ENCODE measurements at places on chromosomes 13 and 19. TPM values are rescaled to one million over a fixed set of nuclear protein-coding genes. Genes with fewer than 3 reads are reported as not detected.

GRCh38 chr19:7505288-7505681 lies 10.6 kb upstream of the ZNF358 start:
- no peak for DNase-seq
- H3K4me3 ChIP-seq = peak overlapping the region; percentile 27
- peaks cover 5% of the 10 kb centered on the region for H3K4me1 ChIP-seq
- H3K27ac ChIP-seq = no peak overlapping the region
- no peaks in the 10 kb centered on the region for H3K36me3 ChIP-seq
- H3K27me3 ChIP-seq = peaks cover 4% of the 10 kb centered on the region

GRCh38 chr19:3162418-3163229 lies 15.9 kb upstream of the S1PR4 start:
- DNase-seq = peak; percentile 64
- no peaks in the 10 kb centered on the region for H3K27me3 ChIP-seq
- no peak overlapping the region for H3K27ac ChIP-seq
- H3K4me1 ChIP-seq = no peaks in the 10 kb centered on the region
- no peaks in the 10 kb centered on the region for H3K36me3 ChIP-seq

DNA sequence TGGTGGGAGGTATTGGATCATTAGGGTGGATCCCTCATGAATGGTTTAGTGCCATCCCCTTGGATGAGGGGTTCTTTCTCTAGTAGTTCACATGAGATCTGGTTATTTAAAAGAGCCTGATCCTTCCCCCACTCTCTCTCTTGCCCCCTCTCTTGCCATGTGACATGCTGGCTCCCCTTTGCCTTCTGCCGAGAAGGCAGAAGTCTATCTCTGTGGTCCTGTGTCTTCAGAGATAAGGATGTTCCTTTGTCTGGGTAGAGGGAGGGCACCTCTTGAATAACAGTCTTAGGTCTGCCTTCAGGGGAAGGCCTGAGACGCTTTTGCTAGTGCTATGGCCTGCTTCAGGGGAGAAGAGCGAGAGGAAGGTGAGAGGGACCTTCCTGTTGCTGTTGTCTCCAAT lies 2.0 kb upstream of the ZDHHC20 start:
- no peaks in the 10 kb centered on the region for H3K4me1 ChIP-seq
- H3K27ac ChIP-seq = no peak overlapping the region
- no peak overlapping the region for H3K4me3 ChIP-seq
- H3K36me3 ChIP-seq = no peaks in the 10 kb centered on the region
- no peak for DNase-seq

Gene TUBA3C
- total RNA-seq = not detected

- H3K4me1 ChIP-seq = peaks cover 2% of the 10 kb centered on the region
- H3K36me3 ChIP-seq = no peaks in the 10 kb centered on the region
- no peak overlapping the region for H3K4me3 ChIP-seq
Measured at GRCh38 chr19:45947926-45948325, 25.7 kb downstream of the NOVA2 start.

Gene ZNF835
- total RNA-seq = 4.6 TPM

Gene ADGRE3
- not detected for total RNA-seq

DNA sequence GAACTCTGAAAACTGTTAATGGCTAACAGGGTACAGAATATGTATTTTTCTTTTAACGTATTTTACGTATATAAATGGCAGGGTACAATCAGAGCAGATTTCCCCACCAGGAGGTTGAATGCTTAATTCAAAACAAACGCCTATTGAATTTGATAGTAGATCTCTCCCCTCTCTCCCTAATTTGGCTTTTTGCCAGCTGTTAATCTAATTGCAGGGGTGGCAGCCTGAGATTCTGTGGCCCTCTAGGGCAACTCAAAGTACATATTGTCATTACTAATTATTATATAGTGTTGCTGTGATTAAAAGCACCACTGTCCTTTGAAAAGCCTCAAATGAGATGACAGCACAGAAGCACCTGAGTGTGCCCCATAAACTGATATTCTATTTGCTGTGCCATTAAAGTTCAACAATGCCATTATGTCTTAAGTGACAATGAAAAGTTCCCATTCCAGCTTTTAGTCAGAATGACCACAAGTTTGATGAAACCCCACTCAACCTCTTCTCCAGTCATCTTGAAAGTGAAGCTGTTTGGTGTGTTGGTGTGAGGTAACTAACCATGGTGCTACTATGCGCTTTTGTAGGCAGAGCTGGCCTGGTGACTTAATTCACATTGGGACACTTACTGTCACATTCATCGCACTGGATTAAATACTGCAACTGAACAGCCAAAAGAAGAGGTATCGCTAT lies 351.4 kb downstream of the KCNRG start:
- H3K4me3 ChIP-seq = no peak overlapping the region
- DNase-seq = no peak
- no peaks in the 10 kb centered on the region for H3K4me1 ChIP-seq
- H3K36me3 ChIP-seq = no peaks in the 10 kb centered on the region

DNA sequence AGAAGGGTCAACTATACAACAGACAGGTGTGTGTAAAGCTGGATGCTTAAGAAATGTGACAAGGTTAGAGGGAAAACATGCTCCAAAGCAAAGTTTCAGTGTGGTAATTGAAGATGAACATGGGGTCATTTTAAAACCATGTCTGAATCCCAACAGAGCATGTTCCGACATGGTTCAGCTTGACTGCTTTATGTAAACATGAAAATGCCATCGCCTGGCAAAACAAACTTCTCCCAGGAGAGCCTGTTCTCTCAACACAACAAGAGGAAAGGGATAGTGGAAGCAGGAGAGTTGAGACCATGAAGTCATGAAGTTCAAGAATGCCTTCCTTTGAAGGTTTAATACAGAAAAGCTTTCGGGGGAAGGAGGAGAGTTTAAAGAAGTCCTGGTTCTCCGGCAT lies 85.8 kb downstream of the EPSTI1 start:
- no peaks in the 10 kb centered on the region for H3K4me1 ChIP-seq
- DNase-seq = no peak
- no peak overlapping the region for H3K27ac ChIP-seq
- no peaks in the 10 kb centered on the region for H3K36me3 ChIP-seq

DNA sequence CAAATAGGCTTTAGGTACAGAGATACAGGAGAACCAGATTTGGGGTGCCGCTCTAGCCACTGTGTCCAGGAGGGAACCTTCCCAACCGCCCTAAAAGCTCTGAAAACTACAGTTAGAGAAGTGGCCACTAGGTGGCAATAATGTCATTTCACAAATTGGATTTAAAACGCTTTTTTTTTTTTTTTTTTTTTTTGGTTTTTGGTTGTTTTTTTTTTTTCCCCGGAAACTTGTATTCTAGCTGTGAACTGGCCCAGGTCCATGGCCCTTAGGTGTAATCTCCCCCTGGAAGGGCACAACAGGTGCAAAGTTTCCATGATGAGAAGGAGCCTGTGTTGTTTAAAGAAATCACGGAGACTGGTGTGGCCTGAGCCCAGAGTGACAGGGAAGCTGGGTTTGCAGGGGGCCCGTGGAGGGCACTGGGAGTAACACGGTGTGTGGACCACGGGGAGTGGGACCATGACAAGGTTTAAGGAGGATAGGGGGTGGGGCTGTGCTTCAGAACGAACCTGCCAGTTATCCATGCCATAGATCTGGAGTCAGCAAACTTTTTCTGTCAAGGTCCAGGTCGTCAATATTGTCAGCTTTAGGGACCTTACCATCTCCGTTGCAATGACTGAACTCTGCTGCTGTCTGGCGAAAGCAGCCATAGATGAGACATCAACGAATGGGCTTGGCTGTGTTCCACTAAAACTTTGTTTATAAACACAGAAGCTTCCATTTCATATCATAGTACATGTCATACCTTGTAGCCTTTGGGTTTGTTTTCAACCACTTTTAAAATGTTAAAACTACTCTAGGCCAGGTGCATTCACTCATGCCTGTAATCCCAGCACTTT lies 10.1 kb downstream of the OR1I1 start:
- H3K36me3 ChIP-seq = no peaks in the 10 kb centered on the region
- H3K27ac ChIP-seq = no peak overlapping the region
- DNase-seq = peak; percentile 81
- no peaks in the 10 kb centered on the region for H3K4me1 ChIP-seq
- peaks cover 9% of the 10 kb centered on the region for H3K27me3 ChIP-seq
- no peak overlapping the region for H3K4me3 ChIP-seq

Gene CEACAM8
- total RNA-seq = not detected

DNA sequence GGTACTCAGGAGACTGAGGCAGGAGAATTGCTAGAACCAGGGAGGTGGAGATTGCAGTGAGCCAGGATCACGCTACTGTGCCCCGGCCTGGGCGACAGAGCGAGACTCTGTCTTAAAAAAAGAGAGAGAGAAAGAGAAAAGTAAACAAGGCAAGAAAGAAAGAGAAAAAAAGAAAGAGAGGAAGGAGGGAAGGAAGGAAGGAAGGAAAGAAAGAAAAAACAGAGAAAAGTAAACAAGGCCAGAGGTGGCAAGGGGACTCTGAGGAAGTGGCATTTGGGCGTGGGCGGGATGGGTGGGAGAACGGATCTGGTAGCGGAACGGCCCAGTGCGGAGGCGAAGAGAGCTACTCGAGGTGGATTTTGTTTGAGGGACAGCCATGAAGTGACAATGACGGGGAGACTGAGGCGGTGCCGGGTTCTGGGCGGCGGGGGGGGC lies 7.5 kb upstream of the ARRDC2 start:
- no peaks in the 10 kb centered on the region for H3K27me3 ChIP-seq
- H3K4me3 ChIP-seq = peak overlapping the region; percentile 72
- H3K36me3 ChIP-seq = peaks cover 6% of the 10 kb centered on the region
- H3K27ac ChIP-seq = peak overlapping the region; percentile 91
- DNase-seq = no peak

Gene CGB1
- not detected for total RNA-seq

DNA sequence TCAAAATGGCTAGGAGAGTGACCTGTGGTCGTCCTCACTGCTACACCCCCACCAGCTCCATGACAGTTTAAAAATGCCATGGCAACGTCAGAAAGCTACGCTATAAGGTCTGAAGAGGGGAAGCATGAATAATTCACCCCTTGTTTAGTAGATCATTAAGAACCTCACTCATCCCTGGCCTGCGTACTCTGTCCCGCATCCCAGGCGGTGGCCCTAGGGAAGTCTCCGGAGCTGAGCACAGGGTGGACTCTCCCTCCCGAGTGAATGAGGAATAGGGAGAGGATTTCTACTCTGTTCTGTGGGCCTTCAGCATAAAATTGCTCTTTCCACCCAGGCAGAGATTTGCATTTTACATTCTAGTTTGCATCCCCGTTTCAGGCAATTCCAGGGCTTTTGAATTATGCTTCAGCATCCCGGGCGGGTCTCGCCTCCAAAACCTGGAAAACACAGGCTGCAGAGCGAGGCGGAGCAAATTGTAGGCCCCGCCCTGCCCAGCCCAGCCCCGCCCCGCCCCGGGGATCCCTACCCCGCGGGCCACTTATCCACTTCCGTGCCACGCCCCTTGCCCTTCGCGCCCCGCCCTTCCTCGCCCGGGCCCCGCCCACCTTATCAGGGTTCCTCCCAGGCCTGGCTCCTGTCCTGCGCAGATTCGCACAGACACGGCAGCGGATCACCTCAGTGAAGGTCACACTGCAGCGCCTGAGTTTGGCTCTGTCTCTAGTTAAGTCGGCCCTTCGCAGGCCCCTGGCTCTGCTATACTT lies 7.5 kb upstream of the ZNF525 start:
- peaks cover 3% of the 10 kb centered on the region for H3K36me3 ChIP-seq
- H3K27me3 ChIP-seq = no peaks in the 10 kb centered on the region
- no peak for DNase-seq
- no peaks in the 10 kb centered on the region for H3K4me1 ChIP-seq
- no peak overlapping the region for H3K27ac ChIP-seq

DNA sequence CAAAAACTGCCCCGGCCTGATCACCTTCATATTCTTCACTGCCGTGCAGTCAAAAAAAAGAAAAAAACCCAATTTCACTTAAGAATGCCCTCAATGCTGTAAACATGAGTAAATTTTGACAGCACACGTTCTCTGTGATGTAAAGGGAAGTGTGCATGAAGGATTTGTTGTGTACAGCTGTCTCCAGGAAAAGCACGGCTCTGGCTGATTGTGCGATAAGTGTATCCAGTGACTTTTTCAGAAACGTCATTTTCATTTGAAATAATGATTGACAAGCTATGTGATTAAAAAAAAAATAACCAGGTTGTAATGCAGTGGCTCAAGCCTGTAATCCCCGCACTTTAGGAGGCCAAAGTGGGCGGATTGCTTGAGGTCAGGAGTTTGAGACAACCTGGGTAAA lies 39.6 kb downstream of the ANKRD10 start:
- no peaks in the 10 kb centered on the region for H3K4me1 ChIP-seq
- no peaks in the 10 kb centered on the region for H3K36me3 ChIP-seq
- DNase-seq = no peak
- no peak overlapping the region for H3K4me3 ChIP-seq

GRCh38 chr19:57905258-57905657 lies 11.1 kb downstream of the ZNF417 start:
- no peak overlapping the region for H3K4me3 ChIP-seq
- peaks cover 7% of the 10 kb centered on the region for H3K36me3 ChIP-seq

- peaks cover 3% of the 10 kb centered on the region for H3K4me1 ChIP-seq
- no peak for DNase-seq
- no peaks in the 10 kb centered on the region for H3K27me3 ChIP-seq
- no peak overlapping the region for H3K4me3 ChIP-seq
- no peaks in the 10 kb centered on the region for H3K36me3 ChIP-seq
Measured at GRCh38 chr13:49370371-49370770, 73.5 kb downstream of the CAB39L start.

Gene TEKTIP1
- total RNA-seq = 4.2 TPM

DNA sequence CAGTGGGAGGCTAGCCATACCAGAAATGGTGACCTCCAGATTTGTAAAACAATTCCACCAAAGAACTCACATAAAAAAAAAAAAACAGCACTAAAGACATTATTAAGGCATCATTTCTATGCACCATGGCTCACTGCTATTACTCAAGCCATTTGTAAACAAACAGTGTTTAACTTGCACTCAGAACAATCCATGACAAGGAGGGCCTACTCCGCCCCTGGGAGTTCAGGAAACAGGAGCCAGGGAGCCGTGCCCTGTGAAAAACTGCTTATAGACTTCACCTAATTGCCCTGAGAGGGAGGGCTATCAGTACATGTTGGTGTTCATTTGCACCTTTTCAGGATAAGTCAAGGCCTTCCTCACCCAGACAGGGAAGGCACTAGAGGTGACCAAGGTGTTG lies 103.2 kb downstream of the ZNF429 start:
- no peaks in the 10 kb centered on the region for H3K4me1 ChIP-seq
- DNase-seq = no peak
- H3K4me3 ChIP-seq = no peak overlapping the region
- H3K27me3 ChIP-seq = no peaks in the 10 kb centered on the region
- no peak overlapping the region for H3K27ac ChIP-seq

- no peak for DNase-seq
- no peaks in the 10 kb centered on the region for H3K4me1 ChIP-seq
- H3K4me3 ChIP-seq = no peak overlapping the region
- H3K36me3 ChIP-seq = peaks cover 85% of the 10 kb centered on the region
- H3K27me3 ChIP-seq = no peaks in the 10 kb centered on the region
- no peak overlapping the region for H3K27ac ChIP-seq
Measured at GRCh38 chr13:113637262-113638160, 20.5 kb downstream of the ATP4B start.

Gene NLRP11
- total RNA-seq = 0.52 TPM

- no peaks in the 10 kb centered on the region for H3K4me1 ChIP-seq
- H3K27me3 ChIP-seq = no peaks in the 10 kb centered on the region
- no peak overlapping the region for H3K27ac ChIP-seq
- H3K4me3 ChIP-seq = no peak overlapping the region
Measured at GRCh38 chr13:38785042-38785441, 98.2 kb downstream of the FREM2 start.

GRCh38 chr13:113937073-113937472 lies 36.8 kb downstream of the C13orf46 start:
- no peaks in the 10 kb centered on the region for H3K27me3 ChIP-seq
- no peak for DNase-seq
- no peak overlapping the region for H3K27ac ChIP-seq

All from A673 (cell line).